ENCODE measurements at places on chromosomes 11 and 22.
A peak's percentile ranks its signal among the peaks of the same experiment; 100 is the strongest.

DNA sequence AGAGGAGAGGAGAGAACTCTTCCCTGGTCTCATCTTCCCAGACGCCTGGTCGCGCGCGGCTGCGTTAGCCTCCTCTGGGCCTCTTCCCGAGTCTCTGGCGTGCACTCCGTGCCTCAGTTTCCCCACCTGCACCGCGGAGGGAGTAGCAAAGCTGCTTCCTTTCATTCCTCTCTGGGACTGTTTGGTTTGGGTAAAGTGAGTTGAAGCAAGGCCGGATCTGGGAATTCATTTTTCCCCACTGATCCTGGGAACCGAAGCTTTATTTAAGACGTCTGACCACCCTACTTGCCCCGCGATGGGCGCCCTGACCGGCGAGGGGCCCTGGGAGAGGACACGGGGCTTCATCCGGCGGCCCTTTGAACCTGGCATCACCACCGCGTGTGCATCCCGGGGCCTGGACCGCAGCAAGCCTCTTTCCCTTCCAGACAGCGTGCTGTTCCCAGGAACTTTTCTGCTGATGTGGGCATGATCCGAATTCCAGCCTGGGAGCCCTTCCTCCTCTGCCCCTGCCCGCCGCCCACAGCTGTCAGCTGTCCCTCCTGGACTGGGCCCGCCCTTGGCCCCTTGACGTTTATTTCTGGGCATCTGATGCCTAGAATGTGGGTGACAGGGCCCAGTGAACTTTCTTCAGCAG lies 758 bp downstream of the LDLRAD3 start:
- DNase-seq, result no peak

- no peak for DNase-seq
Observed at GRCh38 chr11:99368583-99368982, 347.8 kb downstream of the CNTN5 start.

DNA sequence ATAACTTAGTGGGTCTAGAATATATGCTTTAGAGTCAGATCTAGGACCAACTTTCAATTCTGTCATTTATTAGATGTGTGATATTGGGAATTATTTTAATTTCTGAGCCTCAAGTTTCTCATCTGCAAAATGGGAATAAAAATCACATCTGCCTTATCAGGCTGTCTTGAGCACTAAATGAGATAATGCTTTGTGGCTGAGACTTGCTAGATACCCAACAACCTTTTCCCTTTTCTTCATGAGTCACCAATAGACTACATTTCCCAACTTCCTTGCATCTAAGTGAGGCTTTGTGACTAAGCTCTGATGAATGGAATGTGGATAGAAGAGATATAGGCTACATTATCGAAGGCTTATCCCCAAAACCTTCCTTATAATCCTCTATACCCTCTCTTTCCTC lies 220.7 kb upstream of the SESN3 start:
- DNase-seq, result no peak

GRCh38 chr11:19379465-19379864 lies 138.7 kb upstream of the E2F8 start:
- no peak for DNase-seq

DNA sequence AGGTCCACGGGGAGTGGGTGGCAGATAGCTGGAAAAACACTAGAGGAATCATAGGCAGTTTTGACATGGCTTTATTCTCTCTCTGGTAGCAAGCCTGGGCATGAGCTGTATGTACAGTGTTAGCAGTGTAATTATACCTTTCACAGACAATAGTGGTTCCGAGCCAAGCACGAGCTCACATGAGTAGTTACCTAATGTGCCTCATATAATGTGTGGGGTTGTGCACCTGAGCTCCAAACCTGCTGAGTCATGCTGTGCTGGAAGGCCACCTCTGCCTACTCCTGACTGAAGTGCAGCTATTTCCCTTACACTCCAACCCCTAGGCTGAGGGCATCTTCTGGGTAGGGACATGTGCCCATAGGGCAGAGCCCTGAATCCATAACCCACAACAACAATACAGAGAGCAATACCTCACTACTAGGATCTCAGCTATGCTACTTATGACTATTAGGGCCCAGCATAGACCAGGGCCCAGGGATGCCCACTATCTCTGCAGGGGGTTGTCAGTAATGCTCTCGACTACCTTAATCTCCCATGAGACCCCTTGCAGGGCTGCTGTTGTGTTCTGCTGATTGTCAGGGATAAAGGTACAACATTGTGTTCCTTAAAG lies 432.1 kb downstream of the DYNC2H1 start:
- no peak for DNase-seq

DNA sequence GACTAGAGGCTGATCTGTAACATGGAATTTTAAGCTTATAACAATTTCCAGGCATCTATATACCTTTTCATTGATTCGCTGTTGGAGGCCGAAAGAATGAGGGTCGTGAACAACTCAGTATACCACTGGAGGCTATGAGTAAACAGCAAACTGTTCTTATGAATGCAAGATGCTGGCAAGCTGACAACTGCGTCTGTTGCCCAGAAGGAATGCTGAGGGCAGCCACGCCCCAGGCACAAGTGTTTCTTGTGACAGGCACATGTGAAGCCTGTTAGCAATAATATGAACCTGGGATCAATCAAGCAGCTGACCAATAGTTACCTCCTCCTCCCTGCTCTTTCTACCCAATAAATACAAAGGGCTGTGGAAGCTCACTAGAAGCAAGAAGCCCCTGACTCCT lies 15.3 kb downstream of the RTCB start:
- DNase-seq, result no peak

- DNase-seq, result no peak
Observed at GRCh38 chr11:36254713-36255112, 34.5 kb downstream of the COMMD9 start.

DNA sequence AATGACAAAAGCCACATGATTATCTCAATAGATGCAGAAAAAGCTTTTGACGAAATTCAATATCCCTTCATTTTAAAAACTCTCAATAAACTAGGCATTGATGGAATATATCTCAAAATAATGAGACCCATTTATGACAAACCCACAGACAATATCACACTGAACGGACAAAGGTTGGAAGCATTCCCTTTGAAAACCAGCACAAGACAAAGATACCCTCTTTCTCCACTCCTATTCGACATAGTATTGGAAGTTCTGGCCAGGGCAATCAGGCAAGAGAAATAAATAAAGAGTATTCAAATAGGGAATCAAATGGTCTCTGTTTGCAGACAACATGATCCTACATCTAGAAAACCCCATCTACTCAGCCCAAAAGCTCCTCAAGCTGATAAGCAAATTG lies 52.0 kb downstream of the CASP12 start:
- no peak for DNase-seq

DNA sequence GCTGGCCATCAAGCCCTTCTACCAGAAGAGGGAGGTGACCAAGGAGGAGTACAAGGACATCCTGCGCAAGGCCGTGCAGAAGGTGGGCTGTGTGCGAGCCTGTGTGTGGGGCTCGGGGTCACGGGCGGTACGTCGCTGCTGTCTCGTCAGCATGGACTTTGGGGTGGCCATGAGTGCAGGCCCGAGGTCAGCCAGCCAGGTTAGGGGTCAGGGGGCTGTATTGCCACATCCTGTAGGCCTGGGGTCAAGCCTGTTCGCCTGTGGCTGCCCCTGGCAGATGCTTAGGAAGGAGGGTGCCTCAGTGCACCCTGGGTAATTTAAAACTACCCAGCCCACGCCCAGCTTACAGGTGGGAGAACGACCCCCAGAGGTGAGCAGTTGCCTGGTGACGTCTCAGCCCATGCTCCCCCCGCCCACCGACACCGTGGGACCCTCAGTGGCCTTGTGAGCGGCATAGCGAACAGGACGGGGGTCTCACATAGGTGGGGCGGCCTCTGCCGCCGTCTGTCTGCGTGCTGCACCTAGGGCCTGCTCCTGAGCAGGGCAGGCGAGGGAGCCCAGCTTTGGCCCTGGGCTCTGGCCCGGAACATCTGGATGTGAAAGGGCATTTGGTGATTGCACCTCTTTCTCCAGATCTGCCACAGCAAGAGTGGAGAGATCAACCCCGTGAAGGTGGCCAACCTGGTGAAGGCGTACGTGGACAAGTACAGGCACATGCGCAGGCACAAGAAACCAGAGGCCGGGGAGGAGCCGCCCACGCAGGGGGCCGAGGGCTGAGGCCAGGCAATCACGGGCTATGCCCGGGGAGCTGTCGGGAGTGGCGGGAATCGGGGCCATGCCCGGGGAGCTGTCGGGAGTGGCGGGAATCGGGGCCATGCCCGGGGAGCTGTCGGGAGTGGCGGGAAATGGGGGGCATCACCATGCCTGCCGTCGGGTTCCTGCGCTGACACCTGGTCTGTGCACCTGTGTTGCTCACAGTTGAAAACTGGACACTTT lies 4.5 kb downstream of the IRF7 start:
- no peak for DNase-seq

- DNase-seq, result peak; percentile 61
Observed at GRCh38 chr22:37544955-37545702, 15.2 kb upstream of the CDC42EP1 start.

GRCh38 chr11:10455637-10456487 lies 798 bp downstream of the AMPD3 start:
- DNase-seq, result peak; percentile 85

- DNase-seq, result peak; percentile 73
Observed at GRCh38 chr11:65116370-65117205, 913 bp downstream of the ZNHIT2 start.

GRCh38 chr11:70667767-70668166 lies 269.4 kb downstream of the CTTN start:
- DNase-seq, result no peak

DNA sequence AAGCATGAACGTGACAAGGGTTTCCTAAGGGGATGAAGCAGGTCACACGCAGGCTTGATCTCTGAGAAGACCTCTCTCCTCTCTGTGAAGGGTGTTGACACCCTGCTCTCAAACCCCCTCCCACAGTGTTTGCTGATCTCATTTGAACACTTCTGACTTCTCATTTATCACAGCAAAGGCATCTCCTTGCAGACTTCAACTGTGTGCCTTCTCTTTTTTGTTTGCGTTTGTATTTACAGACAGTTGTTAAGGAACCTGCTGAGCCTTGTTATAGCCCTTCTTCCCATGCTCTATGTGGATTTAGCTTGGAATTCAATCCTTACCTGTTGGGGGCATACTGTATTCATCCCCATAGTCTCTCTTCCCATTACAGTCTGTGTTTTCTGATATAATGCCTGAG lies 206.5 kb downstream of the NELL1 start:
- no peak for DNase-seq

DNA sequence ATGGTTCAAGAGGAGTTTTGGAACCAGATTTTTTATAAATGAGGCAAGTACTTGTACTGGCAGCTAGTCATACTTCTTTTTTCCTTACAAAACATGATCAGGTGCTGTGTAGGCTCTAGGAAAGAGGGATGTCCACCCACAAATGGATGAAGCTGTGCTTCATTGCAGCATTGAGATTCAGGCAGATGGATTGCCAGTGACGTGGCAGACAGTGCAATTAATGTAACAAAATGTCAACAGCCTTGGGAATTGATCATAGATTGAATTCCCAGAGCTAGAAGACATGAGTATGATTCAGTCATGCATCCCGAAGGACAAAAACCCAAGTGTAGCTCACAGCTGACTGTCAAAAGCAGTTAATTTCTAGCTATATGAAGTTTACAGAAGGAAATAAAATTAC lies 99.2 kb upstream of the RASSF10 start:
- DNase-seq, result no peak

- DNase-seq, result no peak
Observed at GRCh38 chr22:33519071-33519973, 401.0 kb downstream of the LARGE1 start.

- no peak for DNase-seq
Observed at GRCh38 chr11:1647901-1648652, 18.5 kb downstream of the KRTAP5-5 start.

GRCh38 chr22:38872831-38873248 lies 824 bp upstream of the CBX6 start:
- DNase-seq, result no peak

- DNase-seq, result no peak
Observed at GRCh38 chr11:102177974-102178631, 67.9 kb downstream of the YAP1 start.

DNA sequence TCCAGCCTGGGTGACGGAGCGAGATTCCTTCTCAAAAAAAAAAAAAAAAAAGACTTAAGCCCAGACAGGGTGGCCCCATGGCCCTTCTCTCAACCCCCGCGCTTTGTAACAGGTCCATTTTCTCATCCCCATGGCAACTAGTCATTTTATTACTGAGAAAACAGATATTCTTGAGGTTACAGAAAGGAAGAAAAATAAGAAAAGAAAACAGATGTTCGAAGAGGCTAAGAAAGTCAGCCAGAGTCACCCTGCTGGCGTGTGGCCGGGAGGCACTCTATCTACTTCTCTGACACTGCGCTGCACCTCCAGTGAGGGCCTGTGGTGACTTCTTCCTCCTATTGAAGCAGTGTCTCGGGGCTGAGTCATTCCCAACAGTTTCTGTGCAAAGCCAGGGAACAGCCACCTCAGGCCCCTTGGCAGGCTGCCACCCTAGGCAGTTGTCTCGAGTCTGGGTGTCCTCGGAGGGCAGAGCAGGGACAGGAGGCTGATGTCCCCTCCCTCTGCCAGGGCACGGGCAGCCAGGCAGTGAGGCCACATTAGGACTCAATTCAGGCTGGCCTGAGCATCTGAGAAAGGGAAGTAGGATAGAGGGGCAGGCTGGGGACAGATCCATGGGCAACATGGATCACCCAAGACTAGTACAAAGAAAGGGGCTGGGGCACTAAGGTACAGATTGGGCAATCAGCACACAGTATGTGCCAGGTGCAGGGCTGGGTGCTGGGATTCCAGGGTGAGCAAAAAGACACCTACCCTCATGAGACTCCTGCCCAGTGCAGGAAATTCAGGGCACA lies 16.4 kb upstream of the SYVN1 start:
- DNase-seq, result no peak

DNA sequence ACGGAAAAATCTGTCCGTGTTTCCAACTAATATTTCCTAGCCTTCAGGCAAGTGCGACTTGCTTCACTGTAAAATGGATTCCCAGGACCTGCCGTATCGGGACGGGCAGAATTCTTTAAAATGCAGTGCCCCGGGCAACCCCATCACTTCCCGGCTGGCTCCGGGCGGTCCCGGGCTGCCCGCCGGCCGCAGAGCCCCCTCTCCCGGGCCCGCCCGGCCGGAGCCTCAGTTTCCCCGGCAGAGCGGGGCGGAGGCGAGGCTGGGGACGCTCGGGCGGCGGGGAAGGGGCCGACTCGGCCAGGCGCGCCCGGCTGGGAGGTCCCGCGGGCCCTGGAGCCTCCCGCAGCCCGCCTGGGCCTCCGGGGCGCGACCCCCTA lies 84.2 kb upstream of the WNT7B start:
- DNase-seq, result no peak

DNA sequence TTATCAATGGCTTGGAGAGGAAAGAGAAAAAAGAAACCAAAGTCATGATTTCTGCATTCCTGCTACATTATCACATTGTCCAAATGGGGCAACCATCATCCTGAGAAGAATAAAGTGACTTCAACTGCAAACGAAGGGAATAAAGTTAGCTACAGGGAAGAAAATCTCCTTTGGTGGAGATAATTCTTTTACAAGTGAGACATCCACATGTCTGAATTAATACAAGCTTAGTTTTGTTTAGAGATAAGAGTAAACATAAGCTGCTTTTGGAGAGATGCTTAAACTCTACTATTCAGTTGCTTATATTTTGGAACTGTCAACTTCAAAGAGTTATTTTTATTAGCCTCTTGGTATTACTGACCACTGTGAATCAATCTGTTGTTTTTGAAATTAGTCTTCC lies at the start of gene OR52L1:
Gene OR52L1 (minus strand): TSS at position 101 of the 400 bp plus-strand sequence. CDS start 55 bp downstream, at position 46.
- no peak for DNase-seq
